Stimulated activated CD8-positive, alpha-beta memory T cell treated with anti-CD3 and anti-CD28 coated beads, Interleukin-7, amount 100 ng/mL, for 1 hour (primary cell): ENCODE measurements at places on chromosomes 6 and 20.

DNA sequence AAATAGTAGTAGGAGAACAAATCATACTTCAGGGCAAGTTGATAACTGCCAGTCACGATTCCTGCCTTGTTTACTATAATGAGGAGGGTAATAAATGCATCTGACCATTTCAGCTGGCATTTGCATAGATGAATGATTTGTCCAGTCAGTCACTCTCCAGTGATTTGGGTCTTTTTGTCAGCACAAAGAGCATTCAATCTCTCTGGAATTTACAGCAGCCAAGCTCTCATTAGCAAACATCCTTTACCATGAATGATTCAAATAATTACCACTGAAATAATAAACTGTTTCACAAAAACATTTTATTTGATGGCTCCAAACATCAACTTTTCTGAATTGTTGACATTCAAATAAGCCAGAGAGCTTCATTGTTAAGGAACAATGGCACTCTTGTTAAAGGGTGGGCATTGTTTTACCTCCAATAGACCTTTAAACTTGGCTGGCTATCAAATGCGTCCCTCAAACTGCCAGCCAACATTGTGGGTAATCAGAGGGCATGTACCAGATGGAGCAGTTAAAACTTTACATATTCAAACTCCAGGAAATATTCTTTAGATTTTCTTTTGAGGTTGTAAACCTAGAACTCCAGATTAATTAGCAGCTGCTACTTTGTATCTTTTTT is 30.0 kb upstream of the FBXL4 start:
- DNase-seq = no peak

DNA sequence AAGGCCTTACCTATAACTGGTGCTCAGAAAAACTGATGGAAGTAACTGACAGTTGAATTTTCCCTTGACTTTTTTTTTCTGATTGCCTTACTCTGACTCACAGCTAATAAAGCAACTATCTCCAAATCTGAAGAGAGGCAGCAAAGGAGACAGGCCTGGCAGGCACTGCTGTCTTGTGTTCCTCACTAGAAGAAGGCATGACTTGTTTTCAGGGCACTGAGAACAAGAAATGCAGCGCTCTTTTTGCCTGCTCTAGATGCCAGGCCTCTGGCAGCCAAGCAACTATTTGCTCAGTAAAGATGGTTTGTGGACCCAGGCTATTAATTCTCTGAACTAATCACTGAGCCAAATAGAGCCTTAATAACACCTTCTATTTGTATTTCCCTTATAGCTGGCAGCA is 155.1 kb downstream of the PRDM13 start:
- DNase-seq = no peak

DNA sequence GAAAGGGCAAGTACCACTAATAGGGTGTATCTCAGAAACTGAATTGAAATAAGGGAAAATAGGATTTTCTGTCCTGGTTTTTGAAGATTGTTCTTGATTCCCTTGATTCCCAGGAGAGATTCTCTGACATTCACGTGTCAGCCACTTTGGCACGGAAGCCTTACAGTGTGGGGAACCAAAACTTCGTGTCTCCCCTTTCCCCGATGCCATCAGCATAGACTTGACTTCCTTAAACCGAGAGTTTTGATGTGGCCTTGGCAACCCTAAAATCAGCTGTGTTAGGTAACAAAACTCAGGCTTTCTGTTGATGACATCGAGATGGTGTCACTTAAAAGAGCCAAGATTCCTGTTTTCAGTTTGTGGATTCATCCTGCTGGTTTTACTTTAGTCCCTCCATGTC is 7.5 kb downstream of the HMGN4 start:
- DNase-seq = no peak

DNA sequence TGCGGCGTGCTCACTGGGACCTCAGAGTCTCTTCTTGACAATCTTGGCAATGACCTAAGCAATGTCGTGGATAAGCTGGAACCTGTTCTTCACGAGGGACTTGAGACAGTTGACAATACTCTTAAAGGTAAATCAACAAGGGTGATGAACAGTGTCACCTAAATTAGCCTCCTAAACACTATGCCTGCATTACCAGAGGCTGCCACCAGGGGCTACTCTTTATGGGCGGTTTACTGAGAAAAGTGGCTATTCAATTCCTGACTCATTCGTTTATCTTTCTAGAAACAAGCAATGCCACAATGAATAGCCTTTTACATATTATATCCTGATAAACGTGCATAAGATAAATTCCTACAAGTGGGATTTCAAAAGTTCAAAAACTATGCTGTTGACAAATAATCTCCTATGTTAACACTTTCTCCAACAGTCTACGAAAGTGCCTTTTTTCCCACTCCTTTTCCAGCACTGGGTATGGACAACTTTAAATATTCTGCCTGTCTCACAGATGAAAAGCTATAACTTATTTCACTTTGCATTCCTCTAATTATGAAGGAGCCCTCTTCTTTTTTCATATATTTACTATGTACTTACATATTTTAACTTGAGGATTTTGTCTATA is 1.3 kb downstream of the BPIFA2 start:
- DNase-seq = no peak

DNA sequence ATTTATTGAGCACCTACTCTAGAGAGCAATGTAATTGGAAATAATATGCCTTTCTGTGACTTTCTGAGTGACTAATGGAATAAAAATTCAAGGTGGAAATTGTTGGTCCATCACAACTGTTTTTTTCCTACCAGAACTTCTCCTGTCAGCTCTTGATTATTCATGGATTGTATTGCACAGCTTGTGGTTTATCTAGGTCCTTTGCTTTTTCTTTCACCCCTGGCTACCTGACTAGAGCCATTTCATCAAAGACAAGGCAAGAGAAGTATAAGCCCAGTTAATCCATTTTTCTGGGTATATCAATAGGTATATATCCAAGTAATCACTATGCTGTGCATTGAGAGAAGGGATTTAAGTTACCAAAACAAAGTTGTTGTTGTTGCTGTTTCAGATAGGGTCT is 168.4 kb downstream of the MMS22L start:
- DNase-seq = no peak

GRCh38 chr20:33783256-33783655 is 27.9 kb upstream of the CHMP4B start:
- DNase-seq = no peak

GRCh38 chr20:49310705-49311104 is 32.8 kb upstream of the ZNFX1 start:
- DNase-seq = no peak

GRCh38 chr20:35023624-35024023 is 68.0 kb downstream of the MYH7B start:
- DNase-seq = no peak

GRCh38 chr6:13538084-13538483 is 36.3 kb upstream of the SIRT5 start:
- DNase-seq = no peak
